Germinal center (tissue), 1 donor: ENCODE measurements at places on chromosomes 2 and 18.

- DNase-seq: no peak
Measured at GRCh38 chr2:151029406-151030157, 232.1 kb downstream of the RBM43 start.

DNA sequence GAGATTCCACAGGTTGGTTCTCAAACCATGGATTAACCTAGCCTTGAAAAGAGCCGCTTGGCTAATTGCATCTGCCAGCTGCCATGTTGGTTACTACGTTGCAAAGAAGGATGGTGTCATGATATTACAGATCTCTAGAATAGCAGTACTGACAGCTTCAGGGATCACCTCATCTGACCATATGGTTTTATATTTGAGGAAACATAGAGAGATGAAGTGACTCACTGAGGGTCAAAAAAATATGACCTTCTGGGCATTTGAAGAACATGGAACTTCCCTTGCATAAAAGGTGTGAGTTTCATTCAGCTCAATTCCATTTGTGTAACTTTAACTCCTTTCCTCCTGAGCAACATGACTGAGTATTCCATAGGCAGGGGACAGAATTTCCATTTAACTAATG is 242.3 kb downstream of the SETBP1 start:
- no peak for DNase-seq

- DNase-seq: no peak
Measured at GRCh38 chr2:190344276-190344827, 963 bp downstream of the INPP1 start.

DNA sequence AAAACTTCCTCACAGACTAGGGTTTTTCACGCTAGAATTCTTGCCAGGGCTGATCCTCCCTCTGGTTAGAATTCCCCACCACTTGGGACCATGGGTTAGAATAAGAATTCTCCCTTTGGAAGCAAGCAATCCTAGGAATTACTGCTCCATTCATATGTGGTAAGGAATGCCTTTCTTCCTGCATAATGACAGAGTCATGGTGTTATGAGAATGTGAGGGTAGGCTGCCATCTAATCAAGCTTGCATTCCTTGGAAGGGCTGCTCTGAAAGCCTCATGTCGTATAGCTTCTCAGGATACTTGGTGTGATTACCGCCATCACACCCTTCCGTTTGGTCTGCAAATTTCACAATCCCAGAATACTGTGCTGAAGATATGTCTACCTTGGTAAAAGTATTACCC is 1282.4 kb upstream of the PIK3C3 start:
- no peak for DNase-seq

DNA sequence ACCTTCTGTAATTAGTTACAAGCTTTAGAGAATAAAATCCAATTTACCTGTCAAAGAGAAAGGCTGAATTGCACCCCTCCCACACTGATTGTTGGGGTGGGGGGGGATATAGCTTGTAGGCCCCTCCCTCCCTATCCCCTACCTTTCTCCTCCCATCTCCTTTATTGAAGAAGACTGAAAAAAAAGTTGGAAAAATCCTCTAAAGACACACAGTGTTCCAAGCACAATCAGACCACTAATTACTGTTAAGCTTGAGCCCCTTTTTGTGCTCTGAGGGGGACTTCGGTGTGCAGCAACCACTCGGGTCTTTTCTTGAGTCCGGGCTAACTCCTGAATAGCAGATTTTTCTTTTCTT is 43.0 kb upstream of the FZD5 start:
- no peak for DNase-seq

- DNase-seq: no peak
Measured at GRCh38 chr18:80181642-80182461, 65.5 kb downstream of the PARD6G start.

GRCh38 chr18:77395953-77396352 is 146.3 kb downstream of the GALR1 start:
- no peak for DNase-seq

DNA sequence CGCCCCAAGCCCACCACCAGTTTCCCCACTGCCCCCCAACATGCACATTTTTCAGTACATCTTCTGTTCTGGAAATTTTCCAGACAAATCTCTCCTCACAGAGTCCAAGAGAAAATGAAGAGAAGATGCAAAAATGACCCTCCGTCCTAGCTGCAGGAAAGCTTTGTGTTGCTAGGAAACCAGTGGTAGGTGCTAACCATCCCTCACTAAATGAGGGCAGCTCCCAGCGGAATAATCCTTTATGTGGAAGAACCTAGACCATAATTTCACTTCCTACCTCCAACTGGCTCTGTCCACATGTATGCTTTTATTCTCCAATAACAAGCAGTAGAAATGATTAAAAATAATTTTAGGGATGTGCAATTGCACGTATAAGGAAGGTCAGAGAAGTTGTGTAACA is 311.9 kb upstream of the EPHA4 start:
- no peak for DNase-seq
